ENCODE measurements at places on chromosomes 4 and X.

- DNase-seq: peak; percentile 25
These were observed 121.3 kb downstream of the PRDM5 start for GRCh38 chr4:120801137-120801758.

DNA sequence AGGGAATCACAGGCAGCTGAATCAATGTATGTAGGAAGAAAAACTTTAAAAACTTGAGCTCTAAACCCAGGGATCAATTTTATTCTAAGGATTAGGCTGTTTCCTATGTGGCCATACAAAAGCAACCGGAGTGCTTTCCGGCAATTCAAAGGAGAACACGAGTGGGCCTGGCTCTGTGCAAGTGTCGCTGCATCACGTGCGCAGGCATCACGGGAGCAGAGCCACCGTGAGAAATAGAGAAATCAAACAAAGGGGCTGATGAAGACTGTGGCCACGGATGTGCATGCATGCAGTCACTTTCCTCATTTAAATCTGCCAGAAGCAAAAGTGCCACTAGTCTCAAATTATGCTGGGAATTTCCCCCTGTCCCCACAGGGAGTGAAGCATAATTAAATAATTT lies 196.9 kb downstream of the NSUN7 start:
- no peak for DNase-seq

DNA sequence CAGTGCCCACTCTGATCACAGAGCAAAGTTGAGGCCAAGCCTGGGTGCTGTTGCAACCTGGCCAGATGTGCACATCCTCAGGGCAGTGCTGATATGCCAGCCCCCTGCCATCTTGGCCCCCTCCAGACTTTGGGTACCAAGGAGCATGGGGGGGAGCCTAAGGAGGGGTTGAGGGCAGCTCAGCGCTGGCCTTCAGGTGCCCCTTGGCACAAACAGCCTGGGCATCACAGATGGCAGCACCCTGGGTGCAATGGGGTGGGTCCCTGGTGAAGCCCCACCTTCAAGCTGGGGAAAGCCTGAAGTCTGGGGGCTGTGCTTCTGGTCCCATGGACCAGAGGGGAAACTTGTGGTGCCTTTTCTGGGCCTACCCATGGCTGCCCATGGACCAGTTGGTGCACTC lies 163.0 kb downstream of the FAM47A start:
- no peak for DNase-seq

DNA sequence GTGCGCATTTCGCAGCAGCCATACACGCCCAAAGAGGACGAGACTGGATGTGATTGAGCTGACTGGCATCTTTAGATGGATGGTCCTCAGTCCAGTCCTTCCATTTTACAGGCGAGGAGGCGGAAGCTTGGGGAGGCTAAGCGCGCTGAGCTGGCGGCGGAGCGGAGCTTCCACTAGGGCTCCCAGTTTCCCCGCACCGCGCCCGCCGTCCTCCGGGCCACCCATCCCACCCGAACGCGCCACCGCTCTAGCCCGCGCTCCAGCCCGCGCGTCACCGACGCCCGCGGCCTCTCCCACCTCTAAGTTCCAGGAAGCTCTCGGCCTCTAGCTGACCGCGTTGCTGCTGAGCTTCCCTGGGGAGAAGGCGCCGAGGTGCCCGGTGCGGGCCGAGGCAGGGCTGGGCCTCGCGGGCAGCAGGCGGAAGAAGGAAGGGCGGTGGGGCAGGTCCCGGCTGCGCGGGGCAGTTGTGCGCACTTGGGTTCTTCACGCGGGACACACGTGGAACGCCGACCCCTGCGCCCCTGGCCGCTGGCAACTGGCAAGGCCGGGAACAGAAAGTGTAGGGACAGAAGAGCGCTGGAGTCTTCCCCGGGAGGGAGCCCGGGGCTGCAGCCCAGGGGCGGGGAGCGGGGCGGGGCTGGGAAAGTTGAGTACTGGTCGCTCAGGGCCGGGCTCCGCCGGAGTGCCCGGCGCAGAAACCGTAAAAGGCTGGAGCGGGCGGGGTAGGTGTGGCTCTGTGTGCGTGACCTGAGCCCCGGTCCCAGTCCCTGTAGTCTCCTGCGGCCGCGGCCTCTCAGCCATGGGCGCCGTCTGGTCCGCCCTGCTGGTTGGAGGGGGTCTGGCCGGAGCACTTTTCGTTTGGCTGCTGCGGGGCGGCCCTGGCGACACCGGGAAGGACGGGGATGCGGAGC lies at the start of gene STBD1:
TSS of gene STBD1 (plus strand) at position 763 of the 911 bp plus-strand sequence. CDS start at position 800, 37 bp downstream.
- DNase-seq: peak; percentile 20

- DNase-seq: no peak
These were observed 793.6 kb upstream of the INTU start for GRCh38 chr4:126838941-126839679.

GRCh38 chrX:101057093-101057714 lies 5.3 kb upstream of the TRMT2B start:
- no peak for DNase-seq

GRCh38 chr4:70508801-70509200 lies 9.6 kb upstream of the AMTN start:
- DNase-seq: no peak

DNA sequence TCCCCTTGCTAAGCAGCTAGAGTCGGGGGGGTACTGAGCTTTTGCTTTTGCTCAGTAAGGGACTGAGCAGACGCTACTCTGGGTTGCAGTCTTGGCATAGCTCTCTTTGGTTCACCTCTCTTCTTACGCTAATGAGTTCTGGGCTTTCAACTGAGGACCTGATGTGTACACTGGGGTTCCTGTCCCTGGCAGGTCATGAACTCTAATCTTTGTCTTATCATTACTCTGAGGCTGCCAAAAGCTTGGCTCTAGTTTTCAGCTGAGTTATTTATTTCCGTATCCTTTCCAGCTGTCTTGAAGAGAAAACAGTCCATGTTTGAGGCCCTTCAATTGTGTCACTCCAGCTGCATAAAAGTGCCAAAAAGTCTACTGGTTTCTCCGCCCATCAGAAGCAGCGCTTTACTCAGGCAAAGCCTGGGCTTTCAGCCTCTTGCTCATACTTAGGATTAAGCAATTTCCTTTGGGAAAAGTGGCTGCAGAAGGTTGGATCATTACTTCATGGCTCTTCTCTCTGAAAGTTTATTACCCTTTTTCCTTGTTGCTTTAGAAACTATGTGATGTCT lies 121.0 kb upstream of the STOX2 start:
- DNase-seq: no peak

- DNase-seq: no peak
These were observed 338.4 kb upstream of the KLF3 start for GRCh38 chr4:38325629-38325913.

GRCh38 chr4:74278490-74278889 lies 29.8 kb upstream of the EPGN start:
- DNase-seq: no peak

GRCh38 chr4:140666889-140667614 lies 89.1 kb downstream of the TBC1D9 start:
- no peak for DNase-seq

DNA sequence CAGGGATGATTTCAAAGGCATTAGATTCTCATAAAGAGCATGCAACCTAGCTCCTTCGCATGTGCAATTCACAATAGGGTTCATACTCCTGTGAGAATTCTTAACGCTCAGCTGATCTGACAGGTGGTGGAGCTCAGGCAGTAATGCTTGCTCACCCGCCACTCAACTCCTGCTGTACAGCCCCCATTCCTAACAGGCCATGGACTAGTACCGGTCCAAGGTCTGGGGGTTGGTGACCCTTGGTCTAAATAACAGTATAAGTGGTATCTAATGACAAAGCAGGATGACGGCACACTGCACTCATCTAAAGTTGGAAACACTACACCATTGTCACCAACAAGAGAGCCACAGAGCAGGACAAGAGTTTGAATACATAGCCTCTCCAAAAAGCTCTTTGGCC lies 28.5 kb downstream of the ADGRA3 start:
- DNase-seq: no peak

- DNase-seq: no peak
These were observed 8.4 kb downstream of the ADH4 start for GRCh38 chr4:99135541-99136162.

DNA sequence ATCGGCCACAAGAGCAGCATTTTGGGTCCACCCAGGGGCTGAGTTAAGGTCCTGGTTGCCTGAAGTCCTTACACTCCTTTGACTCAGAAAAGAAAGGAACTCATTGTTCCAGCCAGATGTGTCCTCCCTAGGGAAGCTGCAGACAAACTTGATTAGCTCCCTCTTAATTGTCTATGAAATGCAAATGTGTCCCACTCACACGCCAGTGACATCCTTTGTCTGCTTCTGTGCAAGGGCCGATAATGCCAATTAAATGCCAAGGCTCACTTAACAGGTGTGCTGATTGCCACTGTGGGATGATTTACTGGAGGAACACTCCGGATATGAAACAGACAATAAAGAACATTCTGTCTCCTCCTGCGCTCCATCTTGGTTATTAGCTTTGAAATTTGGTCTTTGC lies 332.9 kb upstream of the CPEB2 start:
- no peak for DNase-seq

- DNase-seq: no peak
These were observed 156.4 kb upstream of the TBL1X start for GRCh38 chrX:9308426-9308825.

- no peak for DNase-seq
These were observed 79.7 kb downstream of the SNCA start for GRCh38 chr4:89757154-89757719.

DNA sequence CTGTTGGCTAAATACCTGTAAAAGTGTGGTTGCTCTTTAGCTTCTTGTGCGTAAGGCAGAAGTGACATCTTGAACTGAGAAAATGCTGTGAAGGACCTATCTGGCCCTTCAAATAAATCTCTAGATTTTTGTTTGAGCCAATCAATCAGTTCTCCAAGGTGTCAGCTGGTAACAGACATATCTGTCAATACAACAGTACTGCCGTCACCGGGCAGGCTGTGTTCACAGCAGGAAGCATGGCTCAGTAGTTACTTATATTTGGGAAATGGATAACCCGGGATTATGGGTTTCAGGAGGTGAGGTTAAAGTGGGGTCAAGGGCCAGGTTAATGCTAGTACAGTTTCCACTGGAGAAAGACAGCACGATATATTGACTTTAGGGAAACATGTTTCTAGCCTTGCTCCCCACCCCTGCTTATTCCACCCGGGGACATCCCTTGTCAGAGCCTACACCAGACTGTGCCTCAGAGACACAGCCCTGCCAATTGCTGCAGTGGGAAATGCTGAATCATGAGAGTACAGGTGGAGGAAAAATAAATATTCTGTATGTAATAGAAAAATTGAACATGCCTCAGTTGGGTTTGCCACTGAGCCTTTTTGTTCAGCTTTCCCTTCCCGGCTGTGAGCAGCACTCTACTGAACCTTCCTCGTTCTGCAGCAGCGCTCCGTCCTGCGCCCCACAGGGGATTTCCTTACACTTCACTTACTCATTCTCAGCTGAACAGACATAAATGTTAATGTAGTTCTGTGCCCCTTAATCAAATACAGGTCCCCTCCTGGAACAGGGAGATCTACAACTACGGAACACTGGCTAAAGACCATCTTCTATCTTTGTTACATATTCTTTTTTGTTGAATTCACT lies 121.1 kb downstream of the MGST2 start:
- DNase-seq: no peak

GRCh38 chr4:86307432-86307831 lies 52.4 kb downstream of the MAPK10 start:
- no peak for DNase-seq

DNA sequence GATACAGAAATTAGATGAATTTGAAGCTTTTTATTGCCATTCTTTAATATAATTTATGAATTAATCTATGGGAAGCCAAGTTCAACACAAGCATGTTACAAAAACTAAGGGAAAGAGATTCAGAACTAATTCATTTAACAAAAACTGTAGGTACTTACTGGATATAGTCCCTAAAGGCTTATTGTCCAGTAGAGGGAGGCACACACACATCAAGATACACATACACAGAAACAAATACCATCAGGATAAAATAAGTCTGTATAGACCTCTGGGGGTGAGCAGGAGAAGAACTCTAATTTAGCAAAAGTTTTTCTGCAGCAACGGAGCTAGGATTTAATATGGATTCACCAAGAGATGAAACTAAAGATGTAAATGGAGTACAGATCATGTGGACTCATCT lies 83.0 kb upstream of the IL13RA1 start:
- no peak for DNase-seq

DNA sequence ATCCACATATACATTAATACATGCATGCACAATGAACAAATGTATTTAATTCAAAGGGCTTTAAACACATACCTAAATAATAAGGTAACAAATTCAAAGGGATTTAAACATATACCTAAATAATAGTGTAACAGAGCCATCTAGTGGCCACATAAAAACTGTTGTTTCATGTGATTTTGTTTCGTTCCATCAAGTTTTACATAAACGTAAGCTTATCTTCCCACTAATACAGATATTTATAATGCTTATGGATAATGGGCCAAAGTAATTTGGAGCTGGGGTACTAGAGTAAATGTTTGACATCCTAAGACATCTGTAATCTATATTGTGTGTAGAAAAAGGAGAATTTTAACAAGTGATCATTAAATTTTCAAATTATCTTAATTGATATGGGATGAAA lies 82.3 kb downstream of the PRSS12 start:
- no peak for DNase-seq

- DNase-seq: no peak
These were observed 37.9 kb upstream of the FGFBP2 start for GRCh38 chr4:16000708-16001483.

DNA sequence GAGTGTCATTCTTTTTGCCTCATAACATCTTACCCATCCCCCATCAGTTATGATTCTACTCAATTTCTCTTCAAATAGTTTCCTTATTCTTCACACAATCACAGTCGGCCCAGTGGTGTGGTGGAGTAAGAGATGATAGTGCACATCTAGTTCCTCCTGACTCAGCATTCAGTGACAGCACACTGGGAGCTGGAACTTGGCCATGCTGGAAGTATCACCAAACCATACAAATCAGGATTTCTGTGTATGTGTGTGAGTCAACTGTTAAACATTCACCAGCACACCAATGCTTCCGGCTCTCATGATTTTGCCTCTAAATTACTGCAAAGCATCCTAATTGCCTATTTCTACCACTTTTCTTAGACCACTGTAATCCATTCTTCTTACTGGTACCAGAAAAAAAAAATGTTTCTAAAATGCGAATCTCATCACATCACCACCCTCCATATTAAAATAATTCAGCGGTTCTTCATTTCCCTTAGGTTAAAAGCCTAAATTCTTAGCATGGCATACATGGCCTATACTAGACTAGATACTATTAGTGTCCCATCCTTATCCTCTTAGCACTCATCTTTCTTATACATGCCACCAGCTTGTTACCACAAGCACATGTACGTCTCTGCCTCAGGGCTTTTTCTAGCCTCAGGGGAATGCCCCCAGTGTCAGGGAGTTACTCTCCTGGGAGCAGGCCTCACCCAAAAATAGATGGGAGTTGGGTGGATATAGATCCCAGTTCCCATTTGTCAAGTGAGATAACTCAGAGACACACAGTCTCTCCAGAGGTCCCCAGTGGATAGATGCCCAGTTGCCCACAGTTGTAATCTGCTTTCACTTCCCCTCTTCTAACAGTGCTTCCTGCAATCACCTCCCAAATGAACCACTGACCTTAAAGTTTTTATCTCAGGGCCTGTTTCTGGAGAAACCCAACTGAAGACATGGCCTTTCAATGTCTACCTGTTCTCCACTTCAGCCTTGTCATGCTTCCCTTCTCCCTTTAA lies 49.2 kb upstream of the DDX53 start:
- no peak for DNase-seq
